ENCODE measurements at places on chromosomes 16 and 17.

DNA sequence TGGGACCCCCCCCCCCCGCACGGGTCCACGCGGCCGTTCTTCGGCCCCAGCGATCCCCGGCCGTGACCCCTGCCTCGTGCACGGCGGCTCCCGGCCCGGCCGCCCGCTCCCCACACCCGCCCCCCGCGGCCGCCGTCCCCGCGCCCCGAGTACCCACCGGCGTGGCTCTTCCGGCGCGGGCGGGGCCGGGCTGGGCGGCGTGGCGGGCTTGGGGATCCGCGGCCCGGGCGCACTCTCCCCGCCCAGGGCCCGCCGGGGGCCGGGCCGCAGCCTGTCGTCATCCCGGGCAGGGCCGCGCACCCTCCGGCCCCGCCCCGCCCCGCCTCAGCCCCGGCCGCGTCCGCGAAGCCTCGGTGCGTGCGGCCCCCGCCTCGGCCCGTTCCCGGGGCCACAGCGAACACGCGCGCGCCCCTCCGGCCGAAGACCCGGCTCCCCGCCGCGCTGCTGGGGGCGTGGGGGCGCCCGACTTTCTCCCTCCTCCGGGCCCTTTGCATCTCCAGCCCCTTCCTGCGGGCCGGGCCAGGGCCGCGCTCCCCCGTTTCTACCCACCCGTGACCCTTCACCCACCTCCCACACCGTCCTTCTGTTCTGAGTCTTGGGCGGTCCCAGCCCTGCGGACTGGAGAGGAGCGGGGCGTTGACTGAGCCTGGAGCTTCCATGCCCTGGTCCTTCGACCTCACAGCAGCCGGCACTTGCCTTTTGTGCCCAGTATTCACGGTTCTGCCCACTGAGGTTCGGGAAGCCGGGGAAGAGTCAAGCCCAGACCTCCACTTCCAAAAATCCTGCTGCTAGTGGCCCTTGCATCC, 840 bp downstream of the MYO1C start:
- peak; percentile 21 for DNase-seq

- DNase-seq = no peak
These were observed 34.5 kb downstream of the FAM222B start for GRCh38 chr17:28807925-28808634.

DNA sequence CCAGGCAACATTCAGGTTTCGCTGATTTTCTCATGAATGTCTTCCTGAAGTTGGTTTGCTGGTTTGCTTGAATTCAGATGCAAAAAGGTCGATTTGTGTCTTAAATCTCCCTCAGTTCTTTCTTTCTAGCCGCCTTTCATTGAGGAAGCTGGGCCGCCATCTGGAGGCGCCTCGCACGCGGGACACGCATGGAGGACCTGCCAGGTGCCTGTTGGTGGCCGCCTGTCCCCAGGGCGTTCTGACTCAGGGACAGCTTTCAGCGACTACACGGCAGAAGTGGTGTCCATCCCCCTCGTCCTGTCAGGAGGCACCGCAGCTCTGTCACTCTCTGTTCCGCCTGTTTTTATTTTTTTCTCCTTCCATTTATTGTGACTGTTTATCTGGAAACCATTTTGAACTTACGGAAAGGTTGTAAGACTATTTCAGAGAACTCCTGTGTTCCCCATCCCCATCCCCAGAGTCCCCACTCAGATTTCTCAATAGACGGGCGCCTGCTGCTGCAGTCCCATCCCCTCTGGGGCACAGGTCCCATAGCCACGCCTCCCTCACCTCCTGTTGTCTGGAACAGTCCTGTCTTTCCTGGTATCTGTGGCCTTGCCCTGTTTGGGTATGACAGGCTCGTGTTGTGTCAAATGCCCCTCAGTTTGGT, 33.2 kb downstream of the COX4I1 start:
- no peak for DNase-seq

DNA sequence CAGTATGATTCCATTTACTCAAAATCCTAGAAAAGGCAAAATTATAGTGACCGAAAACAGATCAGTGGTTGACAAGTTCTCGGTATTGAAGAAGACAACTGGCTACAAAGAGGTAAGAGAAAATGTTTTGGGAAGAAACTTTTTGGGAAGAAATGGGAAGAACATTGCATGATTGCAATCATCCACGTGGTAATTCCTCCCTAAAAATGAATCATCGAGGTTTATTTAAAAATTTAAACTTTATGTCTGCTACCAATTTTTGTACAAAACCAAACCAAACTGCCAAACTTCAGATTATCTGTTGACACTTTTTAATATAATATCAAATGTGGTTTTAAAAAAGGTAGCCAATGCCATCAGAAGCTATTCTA, 8.1 kb downstream of the SMURF2 start:
- DNase-seq = no peak

DNA sequence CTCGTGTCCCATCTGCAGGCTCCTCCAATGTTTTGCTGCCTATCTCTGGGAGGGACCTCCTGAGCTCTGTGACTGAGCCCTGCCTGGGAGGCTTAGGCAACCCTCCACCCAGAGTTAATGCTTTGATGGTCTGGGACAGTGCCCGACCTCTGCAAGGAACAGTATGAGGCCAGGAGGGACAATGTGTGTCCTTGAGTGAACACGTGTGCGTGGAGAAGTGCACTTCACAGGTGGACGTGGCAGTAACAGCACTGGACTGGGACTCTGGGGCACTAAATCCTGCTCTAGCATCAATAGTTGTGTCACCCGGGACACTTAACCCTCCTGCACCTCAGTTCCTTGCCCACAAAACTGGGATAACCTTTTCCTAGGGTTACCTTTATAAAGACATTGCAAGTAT, 4.6 kb downstream of the UBTF start:
- DNase-seq = no peak

DNA sequence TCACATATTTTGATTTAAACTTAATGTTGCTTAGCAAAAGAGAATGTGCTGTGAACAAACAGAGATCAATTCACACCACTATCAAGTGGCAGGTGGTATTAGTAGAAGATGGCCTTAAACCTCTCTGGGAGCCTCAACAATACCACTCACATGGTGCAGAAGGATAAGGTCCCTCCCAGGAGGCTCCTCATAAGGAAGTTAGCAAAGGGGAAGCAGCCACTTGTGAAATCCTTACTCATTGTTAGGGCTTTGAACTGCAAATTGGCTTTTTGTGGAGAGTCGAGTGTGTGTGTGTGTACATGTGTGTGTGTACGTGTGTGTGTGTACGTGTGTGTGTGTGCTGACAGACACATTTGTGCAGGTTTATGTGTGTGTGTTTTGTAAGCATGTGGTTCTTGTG, 48.9 kb upstream of the ASIC2 start:
- no peak for DNase-seq

- DNase-seq = no peak
These were observed 18.1 kb downstream of the KCNJ16 start for GRCh38 chr17:70093163-70093562.

DNA sequence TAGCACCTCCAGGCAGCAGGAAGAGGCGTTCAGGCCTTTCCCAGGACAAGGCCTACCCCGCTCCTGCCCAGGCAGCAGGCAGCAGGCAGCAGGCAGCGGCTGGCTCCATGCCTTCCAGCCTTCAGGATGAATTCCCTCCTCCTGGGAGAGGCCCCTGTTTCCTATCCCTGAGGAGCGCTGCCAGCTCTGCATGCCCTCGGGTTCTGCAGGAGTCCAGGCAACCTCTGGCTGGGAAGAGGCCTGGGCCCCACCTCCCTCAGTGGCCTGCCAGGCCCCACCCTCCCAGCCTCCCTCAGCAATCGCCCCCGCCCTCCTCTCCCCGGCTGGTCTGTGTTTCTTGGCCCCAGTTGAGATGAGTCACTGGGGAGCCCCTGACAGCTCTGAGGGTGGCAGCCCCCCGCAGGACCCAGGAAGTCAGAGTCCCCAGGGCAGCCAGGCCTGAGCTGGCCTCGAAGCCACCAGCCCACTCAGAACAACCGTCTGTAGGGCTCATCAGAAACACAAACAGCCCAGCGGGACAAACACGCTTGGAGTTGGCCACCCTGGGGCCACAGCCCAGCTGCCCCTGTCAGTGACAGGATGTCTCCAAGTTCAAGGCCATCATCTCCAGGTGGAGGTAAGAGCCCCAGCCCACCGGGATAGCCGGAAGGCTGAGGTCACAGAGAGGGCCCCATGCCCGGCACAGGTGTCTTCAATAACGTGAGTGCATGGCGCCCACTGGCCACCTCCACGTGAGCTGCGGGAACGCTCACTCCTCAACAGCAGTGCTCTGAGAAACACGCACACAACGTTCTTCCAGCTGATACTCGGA, 39.5 kb upstream of the CIBAR2 start:
- DNase-seq = no peak

DNA sequence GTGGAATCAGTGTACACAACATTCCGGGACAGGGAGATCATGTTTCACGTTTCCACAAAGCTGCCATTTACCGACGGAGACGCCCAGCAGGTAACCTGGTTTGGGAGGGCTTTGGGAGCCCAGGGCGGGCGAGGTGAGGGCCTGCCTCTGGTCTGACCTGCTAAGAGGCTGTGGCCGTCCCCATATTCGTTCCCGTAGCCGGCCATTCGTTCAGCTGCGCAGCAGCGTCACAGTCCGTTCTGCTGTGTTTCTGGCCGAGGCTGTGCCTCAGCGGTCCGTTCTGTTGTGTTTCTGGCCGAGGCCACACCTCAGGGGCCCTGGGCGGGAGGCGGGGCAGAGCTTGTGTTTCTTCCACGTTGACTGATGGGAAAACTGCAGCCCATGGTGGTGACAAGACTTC, 68.0 kb downstream of the OR1D5 start:
- DNase-seq = no peak

DNA sequence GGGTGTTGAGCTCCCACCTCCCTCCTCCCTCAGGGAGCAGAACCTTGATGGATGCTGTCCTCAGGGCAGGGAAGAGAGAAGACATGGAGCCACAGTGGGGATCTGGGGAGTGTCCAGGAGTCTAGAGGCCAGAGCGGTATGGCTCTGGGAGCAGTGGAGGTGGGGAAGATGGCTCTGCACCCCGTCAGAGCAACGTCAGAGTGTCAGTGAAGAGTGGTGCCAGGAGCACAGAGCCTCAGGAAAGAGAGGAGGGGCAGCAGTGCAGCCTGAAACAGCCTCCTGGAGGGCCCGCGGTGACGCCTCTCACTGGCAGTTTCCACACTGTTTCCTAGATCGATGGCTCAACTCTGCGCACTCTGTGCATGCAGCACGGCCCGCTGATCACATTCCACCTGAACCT, 23.2 kb upstream of the SLC5A11 start:
- DNase-seq = no peak

- no peak for DNase-seq
These were observed 684 bp upstream of the CWC25 start for GRCh38 chr17:38825762-38826247.

DNA sequence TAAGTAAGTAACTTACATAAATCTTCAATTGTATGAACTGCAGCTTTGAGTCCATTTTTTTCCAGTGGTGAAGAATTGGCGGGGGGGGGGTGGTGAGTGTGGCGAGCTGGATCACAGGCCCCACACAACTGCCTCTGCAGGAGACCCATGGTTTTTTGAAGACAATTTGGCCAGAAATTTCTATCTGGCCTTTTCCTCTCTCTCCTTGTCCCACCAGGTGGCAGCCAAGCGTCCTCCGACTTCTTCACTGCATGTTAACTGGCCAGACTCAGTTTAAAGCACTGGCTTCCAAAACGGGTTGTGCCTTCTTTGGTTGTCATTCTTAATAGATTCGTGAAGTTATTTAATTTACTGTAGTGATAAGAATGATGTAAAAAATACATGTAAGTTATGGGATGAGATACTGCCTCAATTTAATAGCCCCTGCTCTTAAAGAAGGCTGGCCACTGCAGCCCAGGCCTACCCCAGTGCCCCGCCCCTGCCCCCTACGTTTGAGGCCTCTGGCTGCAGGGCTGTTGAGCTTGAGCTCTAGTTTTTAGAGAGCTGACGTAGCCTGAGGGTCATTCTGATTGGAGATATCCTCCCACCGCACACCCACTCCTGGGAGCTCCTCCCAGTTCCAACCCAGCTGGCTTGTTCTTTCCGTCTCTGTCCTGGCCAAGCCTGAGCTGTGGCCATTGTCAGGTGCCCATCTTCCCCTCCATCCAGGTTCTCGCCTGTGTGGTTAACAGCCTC, 36.4 kb downstream of the AKAP1 start:
- DNase-seq = no peak

DNA sequence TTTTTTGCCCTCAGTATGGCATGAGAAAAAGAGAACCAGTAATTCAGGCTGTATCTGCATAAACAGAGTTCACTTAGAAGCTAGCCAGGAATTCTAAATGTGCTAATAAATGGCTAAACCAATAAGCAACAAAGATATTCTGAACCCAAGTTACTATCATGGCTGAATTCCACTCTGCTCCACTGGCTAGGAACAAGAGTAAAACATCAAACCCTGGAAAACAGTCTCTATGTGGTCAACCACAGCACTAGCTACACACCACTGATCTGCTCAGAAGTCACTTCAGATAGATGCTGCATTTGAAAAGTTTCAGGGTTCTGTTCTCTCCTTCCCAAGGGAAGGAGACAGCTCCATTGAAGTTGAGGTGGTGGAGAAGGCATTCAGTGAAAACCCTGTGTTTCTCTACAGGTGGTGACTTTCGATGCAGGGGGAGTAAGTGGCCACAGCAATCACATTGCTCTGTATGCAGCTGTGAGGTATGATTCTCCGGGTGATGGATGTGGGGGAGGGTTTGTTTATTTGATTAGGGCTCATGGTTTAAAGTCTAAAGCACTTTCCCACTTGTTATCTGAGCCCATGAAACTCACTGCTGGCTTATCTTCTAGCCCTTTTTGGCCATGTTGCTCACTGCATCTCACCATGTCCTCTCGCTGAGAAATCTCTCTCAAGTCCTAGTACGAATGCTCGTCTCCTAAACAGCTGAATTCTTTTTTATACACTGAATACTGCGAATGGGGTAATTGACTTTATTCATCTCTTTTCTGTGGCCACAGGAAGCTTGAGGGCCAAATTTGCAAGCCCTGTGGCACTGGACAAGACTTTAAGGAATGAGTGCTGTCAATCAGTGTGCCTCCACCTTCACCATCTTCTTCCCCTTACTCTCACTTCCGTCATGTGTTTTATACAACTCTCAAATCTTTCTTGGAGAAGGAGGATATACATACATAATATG, 39.9 kb downstream of the CENPV start:
- no peak for DNase-seq

- no peak for DNase-seq
These were observed 22.2 kb downstream of the CFAP52 start for GRCh38 chr17:9598661-9599060.

GRCh38 chr16:88831838-88832237, 20.1 kb upstream of the APRT start:
- DNase-seq = no peak

- DNase-seq = peak; percentile 46
These were observed 68.5 kb upstream of the DNAH17 start for GRCh38 chr17:78645421-78646295.

GRCh38 chr17:45123930-45124796, 8.2 kb downstream of the PLCD3 start:
- peak; percentile 18 for DNase-seq

GRCh38 chr17:20095336-20096080, 86.3 kb downstream of the SPECC1 start:
- DNase-seq = no peak

Measured in stimulated activated naive CD4-positive, alpha-beta T cell treated with Interleukin-2 at 50 U/mL for 16 hours (primary cell).